ENCODE measurements at places on chromosomes 5 and 9.

DNA sequence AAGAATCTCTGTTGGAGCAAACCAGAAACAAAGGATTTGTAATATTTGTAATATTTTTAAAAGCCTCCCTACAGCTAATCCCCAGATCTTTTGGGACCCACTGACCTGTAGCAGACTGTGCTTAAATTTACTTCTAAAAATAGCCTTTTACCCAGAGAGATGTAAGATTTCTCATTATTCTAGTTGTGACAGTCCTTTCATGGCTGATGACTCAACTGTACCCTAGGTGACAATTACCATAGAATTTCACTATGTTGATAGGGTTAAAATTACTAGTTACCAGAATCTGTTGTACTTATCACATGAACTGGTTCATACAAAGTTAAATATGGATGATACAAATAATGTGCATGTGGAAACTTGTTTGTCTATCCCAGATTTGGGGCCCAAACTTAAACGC, 543.9 kb upstream of the SEMA6A start:
- no peak for DNase-seq

DNA sequence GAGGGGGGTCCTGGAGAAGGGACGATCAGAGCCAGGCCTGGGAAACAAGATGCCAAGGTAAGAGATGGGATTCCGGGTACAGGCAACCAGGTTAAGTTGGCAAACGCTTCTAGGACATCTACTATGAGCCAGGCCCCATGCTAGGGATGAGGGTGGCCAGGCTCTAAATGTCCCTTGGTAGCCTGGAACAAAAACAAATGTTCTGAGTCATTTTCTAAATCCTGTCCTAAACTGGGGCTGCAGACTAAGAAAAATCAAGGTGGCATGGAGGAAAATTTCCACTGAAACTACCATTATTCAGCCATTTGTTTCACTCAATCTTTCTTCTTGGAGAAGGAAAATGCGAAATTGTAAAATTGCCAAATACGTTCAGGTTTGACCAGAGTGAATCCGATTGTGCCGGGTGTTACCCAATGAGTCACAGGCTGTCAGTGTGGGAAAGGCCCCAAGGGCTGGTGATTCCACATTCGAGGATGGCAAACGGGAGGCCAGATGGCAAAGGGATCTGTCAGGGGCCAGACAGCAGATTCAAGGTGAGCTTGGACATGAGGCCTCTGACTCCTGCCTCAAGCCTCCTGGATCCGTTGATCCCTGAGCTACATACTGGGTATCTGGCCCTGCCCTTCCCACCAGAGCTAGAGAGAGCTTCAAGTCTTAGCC, 57.6 kb downstream of the PAX5 start:
- DNase-seq, result no peak

GRCh38 chr5:103003872-103004271, 116.1 kb downstream of the GIN1 start:
- DNase-seq, result no peak

DNA sequence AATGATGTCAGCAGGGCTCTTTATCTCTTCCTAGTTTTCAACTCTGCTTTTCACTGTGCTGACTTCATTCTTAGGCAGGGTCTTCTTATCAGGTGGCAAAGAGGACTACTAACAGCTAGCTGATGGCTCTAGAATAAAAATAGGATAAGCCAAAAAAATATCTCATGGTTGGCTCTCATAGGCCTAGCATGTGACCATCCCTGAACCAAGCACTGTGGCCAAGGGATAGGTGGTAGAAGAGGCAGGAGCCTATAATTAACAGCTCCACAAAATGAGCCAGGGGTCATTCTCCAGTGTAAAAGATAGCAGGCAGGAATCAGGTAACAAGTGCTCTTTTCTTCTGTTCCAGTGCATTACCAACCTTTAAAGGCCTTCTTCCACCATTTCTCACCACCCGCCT, 21.1 kb downstream of the ANKDD1B start:
- no peak for DNase-seq

GRCh38 chr5:172801179-172801671, 30.2 kb upstream of the DUSP1 start:
- no peak for DNase-seq

DNA sequence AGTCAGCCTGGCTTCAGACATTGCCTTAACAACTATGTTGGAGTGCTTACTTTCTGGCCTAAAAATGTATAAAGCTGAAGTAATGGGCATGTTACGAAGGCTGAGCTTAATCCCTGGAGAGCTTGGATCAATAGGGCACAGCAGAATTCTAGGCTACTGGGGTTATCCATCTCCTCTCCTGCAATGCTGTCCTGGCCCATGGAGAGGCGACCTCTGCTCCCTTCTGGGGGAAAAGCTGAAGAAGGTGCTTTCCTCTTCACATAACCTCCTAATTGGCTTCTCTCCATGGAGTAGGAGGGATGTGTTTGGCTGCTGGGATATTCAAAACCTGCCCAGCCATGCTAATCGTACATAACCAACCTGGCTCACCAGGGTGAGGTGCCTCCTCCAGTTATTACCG, 403.5 kb downstream of the DMRT2 start:
- no peak for DNase-seq

- DNase-seq, result peak; percentile 87
These were observed 709 bp downstream of the IQGAP2 start for GRCh38 chr5:76403766-76404222.

DNA sequence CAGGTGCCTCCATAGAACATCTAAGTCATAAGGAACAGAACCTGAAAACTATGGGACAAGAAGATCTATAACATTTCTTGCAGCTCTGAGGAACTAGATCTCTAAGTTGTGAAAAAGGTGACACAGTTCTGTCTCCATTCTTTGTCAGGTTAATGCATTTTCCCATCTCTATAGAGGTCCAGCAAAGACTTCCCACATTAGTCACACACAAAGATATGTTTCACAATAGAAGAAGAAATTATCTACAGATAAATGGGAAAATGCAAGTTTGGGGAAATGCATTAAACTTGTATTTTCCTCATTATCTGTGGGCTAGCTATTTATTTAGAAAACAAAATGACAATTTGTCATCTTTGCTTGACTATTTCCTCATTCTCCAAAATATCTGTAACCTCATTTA, 458.6 kb upstream of the PAPPA start:
- DNase-seq, result no peak

- DNase-seq, result no peak
These were observed 42.6 kb upstream of the TSLP start for GRCh38 chr5:111028865-111029264.

DNA sequence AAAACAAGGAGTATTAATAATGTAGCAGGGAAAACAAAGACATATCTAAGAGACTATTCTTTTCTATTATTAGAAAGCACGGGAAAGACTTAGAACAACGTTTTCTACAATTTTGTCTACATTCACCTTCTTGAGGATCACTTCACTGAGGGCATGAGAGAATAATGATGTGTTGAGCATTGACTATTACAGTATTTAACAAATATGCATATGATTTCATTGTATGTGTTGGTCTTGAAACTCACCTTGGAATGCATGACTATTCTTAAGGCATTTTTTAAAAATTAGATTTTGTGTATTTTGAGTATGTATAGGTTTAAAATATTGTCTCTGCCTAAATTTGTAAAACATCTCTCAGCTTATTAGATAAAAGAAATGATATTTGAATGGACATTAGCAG, 1.2 kb downstream of the FSD1L start:
- no peak for DNase-seq

GRCh38 chr5:26310415-26310814, 728.0 kb downstream of the CDH9 start:
- DNase-seq, result no peak

DNA sequence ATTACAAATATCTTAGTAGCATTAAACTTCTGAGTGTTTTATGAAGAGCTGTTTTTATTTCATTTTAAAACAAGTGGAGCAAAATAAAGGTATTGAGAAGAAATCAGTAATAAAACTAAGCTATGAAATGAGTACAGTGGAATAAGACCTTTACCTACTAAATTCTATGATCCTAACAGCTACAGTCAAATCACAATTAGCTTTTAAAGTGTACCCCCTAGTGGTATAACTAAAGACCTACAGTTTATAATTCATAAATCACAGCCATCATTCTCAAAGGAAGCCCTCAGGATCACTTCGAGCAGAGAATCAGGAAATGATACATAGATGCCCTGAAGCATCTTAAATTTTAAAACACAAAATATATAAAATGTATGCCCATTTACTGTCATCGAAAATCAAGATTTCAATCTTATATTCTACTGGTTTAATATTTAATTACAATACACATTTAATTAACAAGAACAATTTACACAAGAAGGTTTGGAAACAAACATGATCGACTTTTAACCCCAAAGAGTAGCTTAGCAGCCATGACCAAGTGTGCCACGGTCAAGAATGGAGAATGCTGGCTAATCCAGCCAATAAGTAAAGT, 12.3 kb downstream of the CCNH start:
- DNase-seq, result no peak

GRCh38 chr5:121500310-121500709, 351.4 kb upstream of the FTMT start:
- DNase-seq, result no peak

DNA sequence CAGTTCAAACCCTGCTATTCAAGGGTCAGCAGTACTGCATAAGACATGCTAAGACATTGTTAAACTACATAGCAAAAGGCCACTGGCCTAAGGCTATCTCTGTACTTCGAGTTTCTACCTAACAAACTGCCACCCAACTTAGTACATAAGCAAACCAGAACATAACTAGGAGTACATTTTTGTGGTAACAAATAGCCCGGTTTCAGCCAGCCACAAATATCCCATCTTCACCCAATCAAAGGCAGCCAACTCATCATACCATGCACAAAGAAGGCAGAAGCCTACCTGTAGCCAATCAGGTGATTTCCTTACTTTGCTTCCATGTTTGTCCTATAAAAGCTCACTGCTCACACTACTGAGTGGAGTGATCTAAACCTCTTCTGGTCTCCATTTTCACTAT, 201.4 kb downstream of the SMARCA2 start:
- DNase-seq, result no peak

DNA sequence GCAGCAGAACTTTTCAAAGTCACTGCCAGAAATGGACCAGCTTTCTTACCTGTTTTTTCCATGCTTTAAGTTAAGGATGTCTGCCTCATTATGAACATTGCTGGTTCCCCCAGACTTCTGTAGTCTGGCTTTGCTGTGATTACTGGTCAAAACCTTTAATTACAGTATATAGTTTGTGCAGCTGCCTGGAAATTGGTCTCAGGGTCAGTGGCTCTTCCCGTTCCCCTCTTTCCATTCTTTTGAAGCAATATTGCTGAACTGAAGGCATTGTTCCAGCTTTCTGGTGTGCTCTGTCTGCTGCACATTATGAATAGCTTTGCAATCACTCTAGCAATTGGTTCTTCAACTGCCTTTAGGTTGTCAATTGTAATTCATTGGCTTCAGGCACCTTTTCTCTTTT, 206.5 kb downstream of the ARL15 start:
- DNase-seq, result no peak

- no peak for DNase-seq
These were observed 52.8 kb upstream of the PRSS3 start for GRCh38 chr9:33742519-33742918.

- DNase-seq, result no peak
These were observed 305.5 kb downstream of the ZSWIM6 start for GRCh38 chr5:61637566-61637965.

DNA sequence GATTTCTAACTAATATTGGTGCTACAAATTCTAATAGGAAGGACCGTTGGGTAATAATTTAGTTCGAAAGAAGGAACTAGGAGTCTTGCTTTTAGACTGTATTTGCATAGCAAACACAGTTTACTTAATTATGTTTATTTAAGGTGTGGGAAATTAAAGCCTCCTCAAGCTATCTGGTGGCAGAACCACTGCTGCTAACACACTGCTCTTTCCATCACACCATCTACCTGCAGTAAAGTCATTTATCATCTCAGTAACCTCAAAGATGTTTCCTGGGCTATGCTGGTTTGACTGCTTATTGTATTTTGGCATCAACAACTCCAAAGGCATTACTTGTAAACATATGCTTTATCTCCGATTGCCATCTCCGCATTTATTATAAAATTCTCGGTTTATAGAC, 114.3 kb downstream of the DEPDC1B start:
- no peak for DNase-seq

DNA sequence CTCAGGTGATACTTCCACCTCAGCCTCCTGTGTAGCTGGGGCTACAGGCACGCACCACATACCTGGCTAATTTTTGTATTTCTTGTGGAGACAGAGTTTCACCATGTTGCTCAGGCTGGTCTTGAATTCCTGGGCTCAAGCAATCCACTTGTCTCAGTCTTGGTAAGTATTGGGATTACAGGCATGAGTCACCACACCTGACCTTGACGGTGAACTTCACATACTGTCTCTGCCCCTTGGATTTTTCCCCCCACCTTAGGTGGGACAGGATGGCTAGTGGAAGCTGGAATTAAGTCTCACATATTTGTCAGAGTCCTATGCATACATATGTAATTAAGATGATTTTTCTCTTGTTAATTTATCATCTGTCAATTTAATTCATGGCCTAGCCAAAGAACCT, 20.9 kb upstream of the RFK start:
- no peak for DNase-seq

DNA sequence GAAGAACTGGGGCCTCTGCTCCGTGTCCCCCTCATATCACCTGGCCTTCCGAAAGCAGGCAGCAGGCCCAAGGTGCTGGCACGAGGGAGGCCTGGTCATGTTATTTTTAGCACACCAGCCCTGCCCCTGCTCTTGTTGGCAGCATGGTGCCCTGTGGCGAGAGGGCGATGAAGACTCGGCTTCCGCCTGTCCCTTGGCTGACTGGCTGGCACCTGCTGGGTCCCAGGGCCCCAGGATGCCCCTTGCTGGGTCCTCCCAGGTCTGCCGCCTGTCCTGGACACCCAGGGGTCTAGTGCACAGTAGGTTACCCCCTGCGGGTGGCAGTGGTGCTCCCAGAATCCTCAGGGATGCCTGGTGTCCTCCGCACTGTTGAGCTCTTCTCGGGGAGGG, 77.0 kb downstream of the RXRA start:
- DNase-seq, result no peak

DNA sequence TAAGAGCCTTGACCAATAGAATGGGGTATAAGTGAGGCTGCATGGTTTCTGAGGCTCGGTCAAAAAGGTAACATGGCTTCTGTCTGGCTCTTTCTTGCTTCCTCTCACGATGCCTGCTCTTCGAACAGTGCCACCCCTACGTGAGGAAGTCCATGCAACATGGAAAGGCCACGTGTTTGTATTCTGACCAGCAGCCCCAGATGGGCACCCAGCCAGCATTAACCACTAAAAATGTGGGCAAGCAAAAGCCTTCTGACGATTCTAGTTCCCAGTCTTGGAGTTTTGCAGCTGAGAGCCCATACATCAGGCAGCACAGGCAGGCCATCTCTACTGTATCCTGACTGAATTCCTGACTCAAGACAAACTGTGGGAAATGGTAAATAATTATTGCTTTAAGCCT, 24.2 kb upstream of the NREP start:
- no peak for DNase-seq

DNA sequence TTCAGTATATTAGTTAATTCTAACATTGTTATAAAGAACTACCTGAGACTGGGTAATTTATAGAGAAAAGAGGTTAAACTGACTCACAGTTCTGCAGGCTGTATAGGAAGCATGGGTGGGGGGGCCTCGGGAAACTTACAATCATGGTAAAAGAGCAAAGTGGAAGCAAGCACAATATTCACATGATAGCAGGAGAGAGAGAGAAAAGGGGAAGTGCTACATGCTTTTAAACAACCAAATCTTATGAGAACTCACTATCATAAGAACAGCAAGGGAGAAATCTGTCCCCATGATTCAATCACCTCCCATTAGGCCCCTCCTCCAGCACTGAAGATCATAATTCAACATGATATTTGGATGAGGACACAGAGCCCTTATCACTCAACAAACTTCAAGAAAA, 324.9 kb downstream of the ZNF608 start:
- DNase-seq, result no peak

GRCh38 chr5:120464627-120465435, 731 bp downstream of the PRR16 start:
- DNase-seq, result peak; percentile 47

- no peak for DNase-seq
These were observed 78.2 kb downstream of the BASP1 start for GRCh38 chr5:17295671-17296070.
